HT-29 (cell line): ENCODE measurements at places on chromosomes 7 and 10. TPM values are rescaled to one million over a fixed set of nuclear protein-coding genes. Genes with fewer than 3 reads are reported as not detected.

- DNase-seq, result no peak
Observed at GRCh38 chr7:69661342-69661741, 63.1 kb downstream of the AUTS2 start.

DNA sequence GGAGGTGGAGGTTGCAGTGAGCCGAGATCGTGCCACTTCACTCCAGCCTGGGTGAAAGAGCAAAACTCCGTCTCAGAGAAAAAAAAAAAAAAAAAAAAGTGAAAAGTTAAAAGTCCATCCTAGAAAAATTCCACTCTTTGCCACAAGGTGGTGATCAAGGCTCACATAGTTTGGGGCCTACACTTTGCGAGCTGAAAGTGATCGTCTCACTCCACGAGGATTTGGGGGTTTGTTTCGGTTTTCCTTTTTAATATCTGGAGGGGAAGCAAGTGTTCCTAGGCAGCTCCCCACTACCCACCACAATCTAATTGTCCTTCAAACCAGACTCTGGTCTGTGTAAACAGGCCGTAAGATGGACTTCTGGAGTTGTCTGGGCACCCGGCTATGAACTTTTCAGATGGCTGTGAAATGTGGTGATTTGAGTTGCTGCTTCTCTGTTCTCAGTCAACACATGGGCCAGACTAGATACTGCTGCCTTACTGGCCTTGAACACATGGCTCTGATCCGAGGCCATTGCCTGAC, 27.1 kb downstream of the PRLHR start:
- DNase-seq, result peak; percentile 80

- no peak for DNase-seq
Observed at GRCh38 chr10:80187060-80187459, 18.3 kb downstream of the ANXA11 start.

DNA sequence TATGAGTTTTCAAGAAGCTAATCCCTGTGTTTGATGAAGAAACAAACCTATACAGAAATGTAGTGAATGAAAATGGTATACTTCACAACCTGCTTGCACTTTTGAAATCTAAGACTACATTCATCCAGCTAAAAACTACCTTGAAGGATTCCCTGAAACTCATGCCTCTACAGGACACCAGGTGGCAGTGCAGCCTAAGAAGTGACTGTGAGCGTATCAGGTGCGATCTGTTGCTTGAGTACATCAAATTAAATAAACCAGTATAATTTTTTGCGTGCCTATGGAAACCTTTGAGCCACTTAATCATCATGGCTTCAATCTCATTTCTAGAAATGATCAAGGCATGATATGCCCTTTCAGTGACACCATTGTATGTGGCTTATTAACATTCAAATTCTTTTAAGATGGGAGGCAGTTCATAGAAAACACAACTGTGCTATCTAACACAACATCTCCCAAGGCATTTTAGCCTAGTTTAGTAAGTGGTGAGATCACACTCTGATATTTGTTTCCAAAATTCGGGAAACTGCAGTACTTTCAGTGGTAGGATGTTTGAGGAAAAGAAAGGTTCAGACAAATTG, 57.4 kb downstream of the PPP1R17 start:
- DNase-seq, result peak; percentile 84

DNA sequence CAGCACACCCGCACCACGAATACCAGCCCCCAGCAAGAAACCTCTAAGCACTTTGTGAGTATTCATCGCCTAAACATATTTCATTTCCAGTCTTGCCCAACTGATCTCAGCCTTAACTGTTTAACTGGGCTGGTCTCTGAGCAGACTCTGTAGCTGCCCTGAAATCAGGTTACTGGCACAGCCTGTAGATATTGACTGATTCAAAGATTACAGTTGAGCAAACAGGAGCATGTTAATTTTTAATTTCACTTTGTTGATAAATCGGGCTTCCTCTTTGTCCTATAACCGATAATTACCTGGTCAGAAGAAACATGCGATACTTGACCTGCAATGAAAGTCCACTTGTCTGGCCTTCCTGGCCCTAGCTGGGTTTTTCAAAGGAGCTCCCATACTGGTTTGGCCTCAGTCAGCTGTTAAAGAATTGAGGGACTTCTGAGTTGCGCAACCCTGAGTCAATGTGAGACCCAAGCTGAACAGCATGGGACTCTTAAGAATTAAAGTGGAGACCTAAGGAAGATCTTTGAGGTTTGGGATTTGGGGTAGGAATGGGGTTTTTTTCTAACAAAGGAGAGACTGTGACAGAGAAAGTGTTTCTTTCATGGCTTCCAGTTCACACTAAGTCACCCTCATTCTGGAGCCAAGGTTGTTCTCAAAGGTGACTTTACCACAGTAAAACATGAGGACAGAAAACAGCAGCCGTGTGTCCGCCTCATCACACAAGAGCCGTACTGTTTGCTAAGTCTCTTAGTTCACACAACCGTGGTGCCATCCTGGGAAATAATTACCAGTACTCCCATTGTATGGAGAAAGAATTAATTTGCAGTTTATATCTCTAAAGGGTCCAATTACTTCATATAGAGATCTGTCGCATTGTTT, 75.9 kb downstream of the PPP1R3C start:
- peak; percentile 83 for DNase-seq

TDRD1 gene
- not detected in 2 replicates for total RNA-seq

GNGT1 gene
- not detected in 2 replicates for total RNA-seq
